ENCODE measurements at places on chromosomes 5 and 9.

- peak; percentile 25 for DNase-seq
Measured at GRCh38 chr9:112380825-112381221, 915 bp downstream of the HSDL2 start.

GRCh38 chr5:17952231-17952630, 318.0 kb downstream of the TAF11L14 start:
- DNase-seq: no peak

DNA sequence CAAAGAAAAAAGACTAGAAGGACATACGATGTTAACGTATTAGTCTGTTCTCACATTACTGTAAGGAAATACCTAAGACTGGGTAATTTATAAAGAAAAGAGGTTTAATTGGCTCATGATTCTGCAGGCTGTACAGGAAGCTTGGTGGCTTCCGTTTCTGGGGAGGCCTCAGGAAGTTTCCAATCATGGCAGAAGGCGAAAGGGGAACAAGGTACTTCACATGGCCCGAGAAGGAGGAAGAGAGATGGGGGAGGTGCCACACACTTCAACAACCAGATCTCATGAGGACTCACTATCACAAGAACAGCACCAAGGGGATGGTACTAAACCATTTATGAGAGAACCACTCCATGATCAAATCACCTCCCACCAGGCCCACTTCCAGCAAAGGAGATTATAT, 110.1 kb downstream of the CARTPT start:
- no peak for DNase-seq

DNA sequence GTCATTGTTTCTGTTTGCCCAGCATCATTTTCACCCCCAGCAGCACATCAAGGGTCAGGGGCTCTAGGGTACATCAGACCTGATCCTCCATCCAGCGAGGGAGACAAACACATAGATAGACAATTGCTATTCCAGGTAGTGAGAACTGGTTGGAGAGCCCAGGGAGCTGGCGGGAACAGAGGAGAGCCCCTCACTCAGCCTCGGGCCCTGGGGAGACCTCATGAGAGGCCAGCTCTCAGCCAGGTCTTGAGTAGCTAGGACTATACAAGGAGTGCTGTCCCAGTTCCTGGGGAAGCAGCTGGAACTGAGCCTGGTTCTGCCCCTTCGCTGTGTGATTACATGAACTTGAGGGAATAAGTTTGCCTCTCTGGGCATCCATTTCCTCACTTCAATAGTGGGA, 80.3 kb downstream of the HRH2 start:
- DNase-seq: no peak
